ENCODE measurements at places on chromosomes 12 and 14.

- no peak for DNase-seq
Measured at GRCh38 chr12:79850610-79851299, 84.1 kb downstream of the PPP1R12A start.

- DNase-seq = no peak
Measured at GRCh38 chr12:96186607-96187301, 7.4 kb upstream of the ELK3 start.

GRCh38 chr12:22562036-22563028 lies 18.0 kb upstream of the C2CD5 start:
- no peak for DNase-seq

DNA sequence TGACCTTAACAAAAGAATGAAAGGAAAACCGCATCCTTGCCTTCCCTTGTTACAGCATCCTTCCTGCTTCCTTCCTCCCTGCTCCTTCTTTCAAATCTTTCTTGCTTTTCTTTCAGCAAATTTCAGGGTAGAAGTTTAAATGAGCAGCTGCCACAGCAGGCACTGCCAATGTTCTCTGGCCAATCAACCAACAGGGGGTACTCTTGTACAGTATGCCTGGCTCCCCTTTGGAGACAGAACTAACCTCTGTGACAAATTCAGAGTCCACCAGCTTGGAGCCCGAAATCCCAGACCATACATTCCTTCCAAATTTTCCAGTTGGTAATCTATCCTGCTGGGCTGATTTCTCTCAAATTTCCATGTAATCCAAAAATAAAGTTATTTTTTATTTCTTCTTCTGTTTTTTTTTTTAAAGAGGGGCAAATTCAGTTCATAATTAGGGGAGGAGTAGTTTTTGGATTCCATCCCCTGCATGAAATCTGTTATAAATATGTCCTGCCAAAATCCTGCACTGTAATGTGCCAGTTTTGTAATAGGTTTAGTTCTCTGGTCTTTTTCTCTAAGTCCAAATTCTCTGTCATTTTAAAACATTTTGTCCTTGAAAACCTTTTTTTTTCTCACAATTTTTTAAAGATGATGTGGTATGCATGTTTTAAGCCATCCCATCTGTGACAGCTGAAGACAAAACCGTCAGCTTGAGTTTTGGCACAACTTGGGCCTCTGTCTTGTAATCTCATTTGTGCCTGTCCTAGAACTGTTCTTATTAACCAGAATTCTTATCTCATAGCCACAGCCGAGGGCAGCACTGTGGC lies 610.0 kb upstream of the LMO3 start:
- DNase-seq = no peak

GRCh38 chr14:70779667-70780066 lies 29.6 kb downstream of the MAP3K9 start:
- DNase-seq = no peak

DNA sequence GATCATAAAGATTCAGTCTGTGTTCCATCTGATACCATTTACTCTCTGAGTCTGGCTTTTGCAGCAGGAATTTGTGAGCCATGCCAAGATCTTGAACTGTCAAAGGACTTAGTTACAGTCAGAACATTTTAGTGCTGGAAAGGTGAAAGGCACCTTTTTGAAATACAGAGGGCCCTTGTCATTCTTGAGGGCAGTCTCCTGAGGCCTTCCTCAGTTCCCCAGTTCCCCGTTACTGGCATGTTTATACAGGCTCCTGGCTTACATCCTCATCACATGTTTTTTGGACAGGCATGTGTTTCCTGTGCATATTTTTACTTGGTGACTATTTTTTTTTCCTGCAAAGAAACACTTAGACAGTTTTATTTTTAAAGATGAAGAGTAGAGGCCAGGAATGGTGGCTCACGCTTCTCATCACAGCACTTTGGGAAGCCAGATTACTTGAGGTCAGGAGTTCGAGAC lies 21.0 kb downstream of the CFAP54 start:
- no peak for DNase-seq

- DNase-seq = no peak
Measured at GRCh38 chr12:115572440-115572839, 705.1 kb downstream of the MED13L start.

DNA sequence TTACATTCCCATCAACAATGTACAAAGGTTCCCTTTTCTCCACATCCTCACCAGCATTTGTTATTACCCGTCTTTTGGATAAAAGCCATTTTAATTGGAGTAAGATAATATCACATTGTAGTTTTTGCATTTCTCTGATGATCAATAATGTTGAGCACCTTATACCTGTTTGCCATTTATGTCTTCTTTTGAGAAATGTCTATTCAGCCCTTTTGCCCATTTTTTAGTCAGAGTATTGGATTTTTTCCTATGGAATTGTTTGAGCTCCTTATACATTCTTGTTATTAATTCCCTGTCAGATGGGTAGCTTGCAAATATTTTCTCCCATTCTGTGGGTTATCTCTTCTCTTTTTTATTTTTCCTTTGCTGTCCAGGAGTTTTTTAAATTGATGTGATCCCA lies 10.7 kb upstream of the OR8S1 start:
- DNase-seq = no peak

GRCh38 chr14:86604561-86604960 lies 1074.6 kb downstream of the FLRT2 start:
- no peak for DNase-seq

DNA sequence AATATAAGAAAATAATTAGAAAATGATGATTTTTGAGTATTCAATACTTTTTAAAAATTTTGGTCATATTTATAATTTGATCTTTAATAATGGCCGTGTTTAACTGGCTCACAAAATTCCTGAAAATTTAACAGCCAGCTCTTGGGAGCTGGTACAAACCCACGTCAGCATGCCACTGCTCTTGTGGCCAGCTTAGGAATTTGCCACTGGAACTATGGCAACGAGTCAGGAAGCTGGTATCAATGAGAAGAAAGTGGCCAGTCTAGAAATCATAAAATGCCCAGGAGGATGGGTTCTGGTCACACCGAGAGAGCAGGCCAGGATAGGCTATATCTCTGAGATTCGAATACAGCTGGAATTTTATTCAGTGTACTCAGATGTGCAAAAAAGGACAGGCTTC lies 72.2 kb upstream of the PLEKHG3 start:
- DNase-seq = no peak

GRCh38 chr12:4451694-4452093 lies 6.1 kb upstream of the FGF6 start:
- DNase-seq = no peak

DNA sequence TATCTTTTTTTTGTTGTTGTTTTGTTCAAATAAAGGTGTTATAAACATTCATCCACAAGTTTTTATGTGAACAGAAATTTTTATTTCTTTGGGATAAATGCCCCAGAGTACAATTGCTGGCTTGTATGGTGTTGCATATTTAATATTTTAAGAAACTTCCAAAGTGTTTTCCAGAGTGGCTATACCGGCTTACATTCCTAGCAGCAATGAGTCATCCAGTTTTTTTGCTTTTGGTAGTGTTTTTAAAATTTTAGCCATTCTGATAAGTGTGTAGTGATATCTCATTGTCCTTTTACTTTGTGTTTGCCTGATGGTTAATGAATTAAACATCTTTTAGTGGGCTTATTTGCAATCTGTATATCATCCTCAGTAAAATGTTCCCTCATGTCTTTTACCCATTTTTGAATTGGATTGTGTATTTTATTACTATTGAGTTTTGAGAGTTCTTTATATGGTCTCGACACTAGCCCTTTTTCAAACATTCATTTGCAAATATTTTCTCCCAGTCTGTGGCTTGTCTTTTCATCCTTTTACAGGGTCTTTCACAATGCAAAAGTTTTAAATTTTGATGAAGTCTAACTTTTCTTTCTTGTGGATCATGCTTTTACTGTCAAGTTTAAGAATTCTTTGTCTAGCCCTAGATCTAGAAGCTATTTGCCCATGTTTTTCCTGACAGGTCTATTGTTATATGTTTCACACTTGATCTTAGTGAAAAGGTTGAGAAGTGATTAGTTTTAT lies 29.5 kb downstream of the PPP4R4 start:
- DNase-seq = no peak

DNA sequence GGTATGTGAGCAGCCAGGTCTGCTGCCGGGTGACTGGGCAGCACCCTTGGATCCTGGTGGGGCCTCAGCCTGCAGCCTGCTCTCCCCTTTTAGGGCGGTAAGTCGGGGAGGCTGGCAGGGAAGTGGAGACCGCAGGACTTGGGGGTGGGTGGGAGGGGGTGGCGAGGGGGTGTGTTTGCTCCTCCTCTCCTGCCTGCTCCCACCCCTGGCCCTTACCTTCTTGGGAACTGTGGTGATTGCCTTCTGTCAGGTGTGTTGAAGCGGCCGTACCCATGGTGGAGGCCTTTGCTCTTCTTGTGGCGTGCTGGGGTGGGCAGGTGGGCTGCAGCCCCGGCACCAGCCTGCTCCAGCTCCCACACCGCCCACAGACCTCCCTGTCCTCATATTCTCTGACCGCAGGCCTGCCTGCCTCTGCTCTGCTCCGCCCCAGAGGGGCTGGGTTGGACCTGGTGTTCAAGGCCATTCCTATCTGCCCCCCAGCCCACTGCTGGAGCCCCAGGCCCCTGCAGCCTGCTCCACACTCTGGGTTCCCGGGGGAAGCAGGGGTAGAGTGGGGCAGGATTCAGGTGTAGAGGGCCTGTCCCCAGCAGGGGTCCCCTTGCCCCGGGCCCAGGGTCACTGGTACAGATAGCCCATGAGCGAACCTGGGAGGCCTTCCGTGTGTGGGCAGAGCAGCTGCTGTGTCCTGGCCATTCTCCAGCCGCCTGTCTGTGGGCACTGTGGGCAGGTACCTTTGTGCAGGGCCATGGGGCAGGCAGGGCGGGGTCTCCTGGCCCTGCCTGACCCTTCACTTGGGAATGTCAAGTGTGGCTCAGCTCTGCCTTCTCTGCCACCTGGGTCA lies 5.2 kb downstream of the TEDC1 start:
- no peak for DNase-seq

- DNase-seq = no peak
Measured at GRCh38 chr12:10160617-10161385, 11.1 kb downstream of the OLR1 start.

DNA sequence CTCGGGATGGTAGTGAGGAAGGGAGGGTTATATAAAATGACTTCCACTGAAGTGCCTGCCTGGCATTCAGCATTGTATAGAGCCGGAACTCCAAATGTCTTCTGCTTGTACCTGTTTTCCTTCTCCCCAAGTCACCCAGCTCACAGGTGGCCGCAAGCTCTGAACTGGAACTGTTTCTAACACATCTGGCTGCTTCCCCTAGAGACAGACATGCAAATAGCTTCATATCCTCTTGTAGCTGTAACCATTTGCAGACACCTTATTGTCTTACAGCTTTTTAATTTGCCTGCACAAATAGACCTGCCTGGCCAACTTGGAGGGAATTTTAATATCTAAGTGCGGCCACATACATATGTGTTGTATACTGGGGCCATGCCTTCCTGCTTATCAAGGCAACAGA lies 126.0 kb downstream of the CHST11 start:
- no peak for DNase-seq

- no peak for DNase-seq
Measured at GRCh38 chr12:64894827-64895475, 70.5 kb downstream of the TBC1D30 start.

DNA sequence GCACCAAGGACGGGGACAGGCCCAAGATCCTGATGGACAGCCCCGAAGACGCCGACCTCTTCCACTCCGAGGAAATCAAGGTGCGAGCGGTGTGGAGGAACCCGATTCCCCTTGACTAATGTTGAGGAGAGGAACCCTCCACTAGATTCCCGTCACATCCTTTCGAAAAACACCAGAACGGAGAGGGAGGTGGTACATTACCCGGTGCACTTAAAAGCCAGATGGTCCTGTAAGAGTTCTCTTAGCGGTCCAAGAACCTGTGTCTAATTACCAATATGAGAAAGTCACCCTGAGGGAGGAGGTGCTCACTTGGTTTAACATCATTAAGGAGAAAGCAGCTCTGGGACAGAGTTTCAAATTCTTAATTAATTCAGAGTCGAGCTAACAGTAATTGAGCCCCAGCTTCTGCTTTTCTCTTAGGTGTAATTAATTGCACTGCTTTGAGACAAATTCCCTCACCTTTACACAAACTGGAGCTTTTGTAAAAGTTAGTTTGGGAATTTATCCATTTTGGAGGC lies 450 bp downstream of the PRKAB1 start:
- DNase-seq = no peak

DNA sequence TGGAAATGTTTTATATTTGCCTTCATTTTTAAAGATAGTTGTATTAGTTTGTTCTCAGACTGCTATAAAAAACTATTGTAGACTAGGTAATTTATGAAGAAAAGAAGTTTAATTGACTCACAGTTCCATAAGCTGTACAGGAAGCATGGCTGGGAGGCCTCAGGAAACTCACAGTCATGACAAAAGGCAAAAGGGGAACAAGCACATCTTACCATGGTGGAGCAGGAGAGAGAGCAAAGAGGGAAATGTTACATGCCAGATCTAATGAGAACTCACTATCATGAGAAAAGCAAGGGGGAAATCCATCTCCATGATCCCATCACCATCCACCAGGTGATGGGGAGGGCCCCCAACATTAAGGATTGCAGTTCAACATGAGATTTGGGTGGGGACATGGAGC lies 35.5 kb upstream of the UNC79 start:
- no peak for DNase-seq

- no peak for DNase-seq
Measured at GRCh38 chr12:93699271-93700145, 22.3 kb downstream of the CRADD start.

GRCh38 chr12:50615907-50616296 lies 111.1 kb downstream of the DIP2B start:
- DNase-seq = no peak

DNA sequence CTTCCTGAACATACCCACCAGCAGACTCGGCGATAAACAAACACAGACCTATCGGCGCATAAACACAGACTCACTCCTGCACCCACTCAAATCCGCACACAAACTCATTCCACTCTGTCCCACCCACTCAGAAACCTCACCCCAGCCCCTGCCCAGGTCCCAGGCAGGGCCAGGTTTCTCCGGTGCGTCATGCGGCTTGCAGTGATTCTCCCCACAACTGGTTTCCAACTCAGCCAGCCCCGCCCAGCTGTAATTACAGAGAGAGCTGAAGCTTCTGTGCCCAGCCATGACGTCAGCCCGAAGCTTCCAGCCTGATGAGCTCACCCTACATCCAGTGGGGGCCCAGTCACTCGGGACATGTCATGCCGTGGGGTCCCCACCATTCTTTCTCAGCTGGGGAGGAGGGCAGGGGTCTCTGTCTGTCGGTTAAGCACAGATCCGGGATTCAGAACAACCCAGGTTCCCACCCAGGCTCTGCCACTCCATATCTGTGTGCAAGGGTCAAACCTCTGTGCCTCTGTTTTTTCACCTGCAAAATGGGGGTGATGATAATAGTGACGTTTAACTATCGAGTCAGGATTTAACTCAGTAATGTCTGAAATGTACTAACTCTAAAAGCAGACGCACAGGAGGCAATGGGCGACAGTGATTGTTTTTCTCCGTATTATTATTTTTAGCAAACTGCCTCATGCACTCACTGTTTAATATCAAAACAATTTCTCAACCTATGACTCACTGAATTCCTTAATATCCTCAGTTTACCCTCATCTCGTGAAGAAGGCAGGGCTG lies 2.3 kb upstream of the HSPB8 start:
- no peak for DNase-seq

DNA sequence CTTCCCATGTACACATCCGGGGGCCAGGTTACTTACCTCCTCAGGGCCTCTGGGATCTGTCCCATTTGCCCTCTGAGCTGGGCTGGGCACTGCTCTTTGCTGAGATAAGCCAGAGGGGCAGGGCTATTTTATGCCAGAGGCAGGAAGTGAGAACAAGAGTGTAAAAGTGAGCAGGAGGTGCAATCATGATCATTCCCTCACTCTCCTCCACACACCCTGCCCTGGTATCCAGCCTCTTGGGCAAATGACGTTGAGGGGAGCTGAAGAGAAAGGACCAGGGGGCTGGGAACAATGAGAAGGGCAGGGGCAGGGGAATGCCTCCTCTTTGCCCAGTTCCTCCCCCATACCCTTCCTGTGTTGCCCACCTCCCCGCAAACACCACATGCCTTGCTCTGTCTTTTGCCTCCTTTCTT lies 4.2 kb downstream of the LPAR5 start:
- DNase-seq = no peak

Measured in SK-N-MC (cell line).